AG10803 (cell line): ENCODE measurements at places on chromosomes 4 and X.

- no peak for DNase-seq
Observed at GRCh38 chr4:123176605-123177004, 220.0 kb upstream of the SPRY1 start.

DNA sequence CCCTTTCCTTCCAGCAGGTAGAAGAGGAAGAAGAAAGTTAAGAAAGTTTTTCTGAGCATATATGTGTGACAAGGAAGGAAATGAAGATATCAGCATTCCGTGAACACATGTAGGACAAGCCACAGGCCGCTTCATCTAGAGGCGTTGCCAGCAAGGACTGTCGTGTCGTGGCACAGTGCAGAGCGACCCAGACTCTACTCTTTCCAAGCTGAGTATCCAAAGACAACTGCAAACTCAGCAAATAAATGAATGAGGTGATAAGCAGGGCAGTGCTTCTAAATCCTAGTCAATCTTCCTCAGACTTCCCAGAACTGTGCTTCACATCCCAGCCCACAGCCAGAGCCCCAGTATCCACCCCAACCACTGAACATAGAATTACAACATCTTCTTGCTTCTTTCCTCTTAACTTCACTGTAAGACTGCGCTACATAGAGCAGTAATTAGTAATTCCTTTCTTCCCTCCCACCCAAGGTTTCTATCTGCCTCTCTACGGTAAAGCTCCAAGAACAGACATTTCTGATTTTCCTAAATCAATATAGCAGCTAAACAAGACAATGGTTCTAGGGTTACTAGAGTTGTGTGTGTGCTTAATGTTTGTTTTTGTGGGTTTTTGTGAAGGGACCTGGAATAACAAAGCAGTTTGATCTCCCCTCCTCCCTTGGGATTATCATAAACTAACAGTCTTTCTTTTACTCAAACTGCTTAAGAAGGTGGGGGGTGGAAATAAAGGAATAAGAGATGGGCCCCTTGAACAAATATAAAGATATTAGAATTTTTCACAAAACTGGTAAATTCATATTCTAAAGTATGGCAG lies 71.6 kb downstream of the PAPSS1 start:
- no peak for DNase-seq

- no peak for DNase-seq
Observed at GRCh38 chrX:118228041-118228440, 111.4 kb upstream of the KLHL13 start.

- no peak for DNase-seq
Observed at GRCh38 chr4:21205821-21206531, 505.7 kb downstream of the PACRGL start.

- DNase-seq: no peak
Observed at GRCh38 chr4:25656031-25656430, 380 bp downstream of the SLC34A2 start.

DNA sequence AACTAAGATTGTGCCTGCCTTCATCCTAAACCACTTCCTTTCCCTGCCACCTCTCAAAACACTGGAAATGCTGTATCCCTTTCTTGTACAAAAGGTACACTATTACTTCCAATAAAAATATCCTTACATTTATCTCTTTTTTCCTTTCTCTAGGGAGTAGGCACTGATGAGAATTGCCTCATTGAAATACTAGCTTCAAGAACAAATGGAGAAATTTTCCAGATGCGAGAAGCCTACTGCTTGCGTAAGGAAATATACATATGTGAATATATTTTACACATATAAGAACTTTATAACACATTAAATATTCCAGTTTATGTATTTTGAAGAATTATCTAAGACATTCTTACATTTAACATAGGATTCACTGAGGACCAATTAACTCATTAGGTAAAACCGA lies 71.7 kb downstream of the ANXA10 start:
- no peak for DNase-seq

GRCh38 chr4:83387012-83387411 lies 52.4 kb upstream of the HPSE start:
- DNase-seq: no peak

DNA sequence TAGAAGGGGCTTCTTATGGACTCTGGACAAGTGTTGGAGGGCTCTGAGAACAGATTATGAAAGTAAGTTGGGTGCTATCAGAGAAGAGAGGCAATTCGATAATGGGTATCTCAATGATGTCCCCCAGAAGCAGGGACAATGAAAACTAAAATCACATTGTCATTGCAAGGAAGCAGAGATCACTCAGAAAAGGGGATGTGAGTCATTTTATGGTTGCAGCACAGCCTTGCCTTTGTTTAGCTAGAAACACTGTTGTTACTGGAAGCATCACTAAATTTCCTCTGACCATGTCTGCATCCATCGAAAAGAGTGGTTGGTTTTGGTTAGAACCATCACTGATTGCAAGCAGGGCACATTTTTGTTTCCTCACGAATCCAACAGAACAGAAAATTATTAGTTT lies 246.8 kb upstream of the NWD2 start:
- DNase-seq: no peak

DNA sequence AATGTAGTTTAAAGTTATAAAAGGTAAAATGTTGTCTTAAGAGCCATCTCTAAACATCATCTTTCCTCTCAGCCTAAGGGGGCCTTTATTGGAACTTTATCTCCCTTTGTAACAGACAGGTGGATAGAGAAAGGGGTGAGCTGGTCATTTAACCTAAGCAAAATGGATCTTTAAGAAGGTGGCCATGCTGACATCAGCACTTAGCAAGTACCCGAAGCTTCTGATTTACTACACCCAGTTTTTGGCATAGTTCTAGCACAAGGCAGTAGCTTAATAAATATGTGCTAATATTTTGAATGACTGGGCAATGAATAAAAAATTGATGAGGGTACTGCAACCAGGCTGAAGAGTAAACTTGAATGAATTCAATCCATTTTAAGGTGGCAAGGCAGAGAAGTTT lies 172.7 kb downstream of the GABRG1 start:
- no peak for DNase-seq

DNA sequence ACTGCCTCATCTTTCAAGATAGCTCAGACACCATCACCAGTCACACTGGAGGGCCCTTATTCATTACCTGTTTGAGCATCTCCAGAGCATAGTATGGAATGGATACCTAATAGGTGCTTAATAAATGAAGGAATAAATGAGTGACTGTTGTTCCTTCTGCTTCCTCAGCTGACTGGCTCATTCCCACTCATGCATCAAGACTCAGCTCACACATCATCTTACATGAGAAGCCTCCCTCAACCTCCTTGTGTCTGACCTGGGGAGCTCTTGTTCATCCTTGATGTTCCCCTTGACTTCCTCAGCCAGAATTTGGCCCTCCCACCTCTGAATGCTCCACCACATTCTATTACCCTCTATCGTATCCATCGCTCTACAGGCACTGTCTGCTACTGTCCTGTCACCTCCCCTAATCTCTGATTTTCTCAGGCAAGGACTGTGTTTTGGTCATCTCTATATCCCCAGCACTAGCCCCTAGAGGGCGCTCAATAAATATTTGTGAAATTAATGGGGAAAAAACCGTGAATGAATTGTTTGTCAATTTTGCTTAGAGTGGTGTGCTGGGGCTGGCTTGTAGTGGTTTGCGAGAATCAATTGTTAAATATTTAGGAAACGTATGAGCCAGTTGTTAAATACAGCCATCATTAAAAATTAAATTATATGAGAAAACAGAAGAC lies 88.3 kb downstream of the NHSL2 start:
- peak; percentile 16 for DNase-seq

GRCh38 chr4:102574317-102574716 lies 73.2 kb downstream of the NFKB1 start:
- DNase-seq: peak; percentile 30

- no peak for DNase-seq
Observed at GRCh38 chr4:180680305-180680704, 1562.9 kb upstream of the TENM3 start.

DNA sequence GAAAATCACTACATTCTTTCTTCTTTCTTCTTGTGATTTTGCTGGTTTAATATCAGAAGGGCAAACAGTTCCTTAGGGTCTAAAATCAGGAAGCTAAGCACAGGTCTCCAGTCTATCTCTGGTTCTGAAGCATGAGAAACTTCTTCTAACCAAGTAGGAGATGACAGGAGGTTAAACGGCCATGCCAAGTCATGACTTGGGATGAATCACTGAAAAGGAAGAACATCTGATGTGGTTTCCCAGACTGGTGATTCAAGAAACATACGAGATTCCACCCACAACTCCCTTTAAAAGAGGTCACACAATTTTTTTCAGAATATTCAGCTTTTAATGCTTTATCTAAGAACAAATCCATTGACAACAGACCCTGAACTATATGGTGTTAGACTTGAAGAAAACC lies 684.0 kb upstream of the PRKX start:
- DNase-seq: no peak

DNA sequence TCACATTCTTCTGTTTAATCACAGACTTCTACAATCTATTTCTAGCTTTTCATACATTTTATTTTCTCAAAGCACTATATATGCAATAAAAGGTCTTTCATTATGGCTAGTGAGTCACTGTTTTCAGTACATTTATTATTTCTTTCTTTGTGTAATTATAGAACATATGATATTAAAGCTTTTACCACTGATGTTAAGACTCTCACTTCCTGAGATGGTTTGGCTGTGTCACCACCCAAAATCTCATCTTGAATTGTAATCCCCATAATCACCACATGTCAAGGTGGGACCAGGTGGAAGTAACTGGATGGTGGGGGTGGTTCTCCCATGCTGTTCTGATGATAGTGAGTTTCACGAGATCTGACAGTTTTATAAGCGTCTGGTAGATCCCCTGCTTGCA lies 41.9 kb downstream of the UBA6 start:
- DNase-seq: no peak

DNA sequence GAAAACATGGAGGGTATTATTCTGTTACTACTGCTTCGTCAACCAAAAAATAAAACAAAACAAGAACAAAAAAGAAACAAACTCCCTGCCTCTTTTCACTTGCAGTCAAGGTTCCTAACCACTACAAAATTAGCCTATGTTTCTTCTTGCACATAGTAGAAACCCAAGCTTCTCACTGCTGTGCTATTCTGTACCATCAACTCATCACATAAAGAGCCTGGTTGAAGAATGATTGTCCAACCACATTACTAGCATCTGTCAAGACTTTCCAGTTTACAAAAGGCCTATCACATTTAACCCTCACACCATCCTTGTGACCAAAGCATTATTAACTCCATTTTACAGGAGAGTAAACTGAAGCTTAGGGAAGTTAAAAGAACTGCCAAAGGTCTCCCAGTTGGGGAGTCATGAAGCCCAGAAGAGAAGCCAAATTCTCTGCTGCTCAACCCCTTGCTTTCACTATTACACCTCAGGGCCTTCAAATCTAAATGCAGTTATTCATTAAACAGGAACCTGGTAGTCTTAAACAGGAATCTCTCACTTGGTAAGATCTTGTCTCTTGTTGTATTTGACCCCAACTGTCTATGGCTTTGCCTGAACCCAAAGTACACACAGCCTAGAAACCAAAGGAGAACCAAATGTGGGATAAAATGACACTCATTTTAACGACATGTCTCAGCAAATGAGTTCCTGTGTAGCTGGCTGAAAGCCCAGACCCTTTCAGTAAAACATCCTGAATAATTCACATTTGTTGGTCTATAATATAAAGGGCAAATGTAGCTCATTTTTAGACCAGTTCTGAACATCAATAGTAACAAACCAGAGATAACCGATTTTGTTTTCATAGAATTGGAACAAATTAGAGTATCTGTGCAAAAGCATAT lies 8.6 kb downstream of the F9 start:
- DNase-seq: no peak

GRCh38 chr4:163137581-163137980 lies 29.1 kb downstream of the NAF1 start:
- DNase-seq: no peak

DNA sequence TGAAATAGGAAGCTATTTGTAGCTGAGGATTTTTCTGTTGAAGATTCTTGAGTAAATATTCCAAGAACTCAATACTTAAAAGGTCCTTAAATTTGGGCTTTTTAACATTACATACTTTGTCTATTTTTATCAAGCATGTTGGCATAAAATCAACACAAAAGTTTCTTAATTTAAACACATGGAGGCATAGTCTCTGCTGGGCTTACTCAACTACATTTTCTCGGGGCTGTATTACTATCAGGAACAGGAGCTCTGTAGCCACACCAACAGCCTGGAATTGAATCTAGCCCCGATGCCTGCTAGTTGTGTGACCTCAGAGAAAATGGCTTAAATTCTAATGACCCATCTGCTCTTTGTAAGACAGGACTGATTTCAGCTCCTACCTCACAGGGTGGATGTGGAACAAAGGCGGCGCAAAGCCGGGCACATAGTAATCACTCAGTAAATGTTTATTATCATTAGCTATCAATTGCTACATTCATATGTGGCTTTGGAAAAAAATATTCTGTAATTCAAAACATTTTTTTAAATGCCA lies 207.0 kb downstream of the NSUN7 start:
- DNase-seq: peak; percentile 70

GRCh38 chr4:56468097-56468422 lies 643 bp downstream of the SRP72 start:
- no peak for DNase-seq

- DNase-seq: no peak
Observed at GRCh38 chr4:138114434-138114833, 127.7 kb downstream of the SLC7A11 start.

GRCh38 chr4:18294846-18295245 lies 273.3 kb upstream of the LCORL start:
- no peak for DNase-seq
